ENCODE measurements at places on chromosomes 12 and 14. TPM values are rescaled to one million over a fixed set of nuclear protein-coding genes. Genes with fewer than 3 reads are reported as not detected.

Gene COCH
- total RNA-seq: 0.60 TPM

DNA sequence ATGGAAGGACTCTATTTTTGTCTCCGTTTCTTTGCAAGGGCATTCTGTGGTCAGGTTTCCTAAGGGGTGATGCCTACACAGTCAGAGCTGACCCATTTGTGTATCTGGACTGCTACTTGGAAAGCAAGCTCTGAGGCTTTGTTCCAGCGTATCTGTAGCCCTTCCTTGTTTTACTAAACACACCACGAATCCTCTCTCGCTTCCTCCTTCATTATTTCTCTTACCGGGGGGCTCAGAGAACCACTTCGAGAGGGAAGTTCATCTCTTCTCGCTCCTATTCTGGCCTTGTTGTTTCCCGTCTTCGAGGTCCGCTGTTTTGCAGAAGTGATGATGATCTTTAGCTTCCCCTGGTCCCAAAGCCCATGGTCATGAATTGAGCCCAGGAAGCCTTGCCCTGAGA lies 164.7 kb downstream of the SSPN start:
- no peak overlapping the region for H3K27ac ChIP-seq
- no peak for DNase-seq
- H3K36me3 ChIP-seq: no peaks in the 10 kb centered on the region
- no peaks in the 10 kb centered on the region for H3K27me3 ChIP-seq
- H3K4me1 ChIP-seq: no peaks in the 10 kb centered on the region

- H3K4me1 ChIP-seq: peaks cover 73% of the 10 kb centered on the region
- no peaks in the 10 kb centered on the region for H3K27me3 ChIP-seq
- no peak overlapping the region for H3K4me3 ChIP-seq
- no peak for DNase-seq
Observed at GRCh38 chr12:2528001-2528400, 266.8 kb upstream of the FKBP4 start.

DNA sequence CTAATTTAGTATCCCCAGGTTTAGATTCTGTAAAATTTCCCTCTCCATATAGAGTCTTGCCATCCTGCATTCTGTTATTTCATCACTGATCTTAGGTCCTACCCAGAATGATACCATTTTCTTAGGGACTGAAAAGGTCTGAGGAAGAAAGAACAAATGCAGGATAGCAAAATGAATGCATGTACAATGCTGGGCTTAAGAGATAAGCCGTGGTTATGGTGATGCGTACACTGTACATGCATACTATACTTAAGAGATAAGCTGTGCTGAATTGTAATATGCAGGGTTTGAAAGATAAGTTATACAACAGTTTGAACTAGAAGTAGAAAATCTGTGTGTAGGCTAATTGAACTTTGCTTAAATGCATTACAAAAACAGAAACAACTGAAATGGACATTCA lies 416.2 kb downstream of the C12orf50 start:
- no peaks in the 10 kb centered on the region for H3K4me1 ChIP-seq
- H3K36me3 ChIP-seq: no peaks in the 10 kb centered on the region
- no peak for DNase-seq
- no peak overlapping the region for H3K27ac ChIP-seq
- no peak overlapping the region for H3K4me3 ChIP-seq

DNA sequence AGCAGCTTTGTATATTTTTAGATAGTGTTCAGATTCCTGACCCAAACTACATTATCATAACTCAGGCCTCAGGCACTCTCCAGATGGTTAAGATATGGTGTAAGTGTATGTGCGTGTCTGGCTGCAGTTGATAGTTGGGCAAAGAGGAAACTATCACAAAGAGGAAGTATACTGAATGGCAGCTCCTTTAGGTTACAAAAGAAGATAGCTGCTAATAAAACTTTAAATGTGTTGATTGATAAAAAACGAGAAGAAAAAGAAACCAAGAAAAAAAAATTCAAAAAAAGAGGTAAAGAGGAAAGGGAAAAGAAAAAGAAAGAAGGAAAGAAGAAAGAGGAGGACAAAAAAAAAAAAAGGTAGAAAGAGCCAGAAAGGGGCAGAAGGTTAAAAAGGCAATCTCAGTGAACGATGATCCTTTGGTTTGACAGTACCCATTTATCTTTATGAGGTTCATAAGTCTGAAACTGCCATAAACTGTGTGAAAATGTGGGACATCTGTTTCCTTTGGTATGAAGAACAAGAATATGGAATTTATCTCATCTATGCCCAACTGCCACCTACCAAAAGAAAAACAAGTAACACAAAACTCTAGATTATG lies 42.2 kb downstream of the TAOK3 start:
- peaks cover 40% of the 10 kb centered on the region for H3K4me1 ChIP-seq
- H3K36me3 ChIP-seq: peaks cover 5% of the 10 kb centered on the region
- no peaks in the 10 kb centered on the region for H3K27me3 ChIP-seq

GRCh38 chr14:32397861-32398640 lies 69.0 kb downstream of the AKAP6 start:
- H3K4me3 ChIP-seq: no peak overlapping the region
- H3K27me3 ChIP-seq: no peaks in the 10 kb centered on the region
- no peaks in the 10 kb centered on the region for H3K36me3 ChIP-seq
- DNase-seq: no peak

Gene MYBPC1
- total RNA-seq: 7.3 TPM

Gene HOXC10
- total RNA-seq: not detected

- DNase-seq: no peak
- peaks cover 70% of the 10 kb centered on the region for H3K27me3 ChIP-seq
- no peaks in the 10 kb centered on the region for H3K36me3 ChIP-seq
- H3K27ac ChIP-seq: no peak overlapping the region
- H3K4me3 ChIP-seq: no peak overlapping the region
Observed at GRCh38 chr14:104473649-104474494, 105.7 kb upstream of the C14orf180 start.

- H3K4me1 ChIP-seq: peaks cover 37% of the 10 kb centered on the region
- no peaks in the 10 kb centered on the region for H3K27me3 ChIP-seq
- no peaks in the 10 kb centered on the region for H3K36me3 ChIP-seq
- DNase-seq: no peak
- no peak overlapping the region for H3K4me3 ChIP-seq
Observed at GRCh38 chr12:67926063-67926462, 63.2 kb upstream of the IFNG-AS1 start.

DNA sequence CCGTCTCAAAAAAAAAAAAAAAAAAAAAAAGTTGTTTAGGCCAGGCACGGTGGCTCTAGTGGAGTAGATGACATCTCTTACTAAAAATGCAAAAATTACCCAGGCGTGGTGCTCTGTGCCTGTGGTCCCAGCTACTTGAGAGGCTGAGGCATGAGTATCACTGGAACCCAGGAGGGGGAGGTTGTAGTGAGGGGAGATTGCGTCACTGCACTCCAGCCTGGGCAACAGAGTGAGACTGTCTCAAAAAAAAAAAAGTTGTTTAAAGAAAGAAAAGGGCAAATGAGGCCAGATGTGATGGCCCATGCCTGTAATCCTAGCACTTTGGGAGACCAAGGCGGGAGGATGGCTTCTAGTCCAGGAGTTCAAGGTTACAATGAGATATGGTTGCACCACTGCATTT lies 36.6 kb upstream of the SPPL3 start:
- no peaks in the 10 kb centered on the region for H3K4me1 ChIP-seq
- peaks cover 22% of the 10 kb centered on the region for H3K27me3 ChIP-seq
- H3K4me3 ChIP-seq: no peak overlapping the region

- H3K27me3 ChIP-seq: no peaks in the 10 kb centered on the region
- H3K36me3 ChIP-seq: no peaks in the 10 kb centered on the region
- peaks cover 75% of the 10 kb centered on the region for H3K4me1 ChIP-seq
- H3K27ac ChIP-seq: no peak overlapping the region
Observed at GRCh38 chr12:122846622-122847515, 11.6 kb downstream of the HIP1R start.

DNA sequence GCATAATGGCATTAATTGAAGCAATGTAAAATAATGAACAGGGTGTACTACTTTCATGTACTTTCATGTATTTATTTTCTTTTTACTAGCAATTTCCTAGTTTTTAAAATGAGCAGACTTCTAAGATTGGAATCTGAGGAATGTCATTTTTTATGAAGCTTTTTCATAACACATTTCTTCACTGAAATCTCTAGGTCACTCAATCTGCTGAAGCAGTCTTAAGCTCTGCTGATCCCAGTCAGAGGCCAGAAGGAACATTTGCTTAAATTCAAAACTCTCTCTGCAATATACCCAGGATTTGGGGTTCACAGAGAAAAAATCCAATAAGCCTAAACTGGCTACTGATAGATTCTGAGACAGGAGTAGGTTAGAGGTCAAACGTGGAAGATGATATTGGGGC lies 73.6 kb upstream of the CNTN1 start:
- H3K4me1 ChIP-seq: no peaks in the 10 kb centered on the region
- H3K27ac ChIP-seq: no peak overlapping the region
- H3K36me3 ChIP-seq: no peaks in the 10 kb centered on the region
- H3K27me3 ChIP-seq: peaks cover 5% of the 10 kb centered on the region

GRCh38 chr14:89401241-89401640 lies 15.8 kb downstream of the FOXN3 start:
- H3K4me3 ChIP-seq: no peak overlapping the region
- DNase-seq: no peak
- H3K36me3 ChIP-seq: peaks cover 17% of the 10 kb centered on the region
- peaks cover 78% of the 10 kb centered on the region for H3K4me1 ChIP-seq

DNA sequence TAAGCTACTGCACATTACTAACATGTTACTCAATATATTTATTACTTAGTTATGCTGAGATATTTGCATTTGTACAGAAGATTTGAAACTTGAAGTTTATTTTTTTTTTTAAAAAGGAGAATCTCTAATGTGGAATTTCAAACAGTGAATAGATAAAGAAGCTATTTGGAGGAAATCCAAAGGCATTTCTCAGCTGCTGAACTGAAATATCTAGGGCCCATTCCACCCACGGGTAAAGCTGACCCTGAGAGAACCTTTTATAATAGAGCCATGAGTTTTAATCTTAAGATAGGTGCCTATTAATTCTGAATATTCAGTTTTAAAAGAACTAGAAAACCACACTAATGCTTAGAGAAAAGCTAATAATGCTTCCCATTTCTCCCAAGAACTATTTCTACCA lies 225.4 kb upstream of the CAND1 start:
- H3K4me1 ChIP-seq: peaks cover 9% of the 10 kb centered on the region
- H3K36me3 ChIP-seq: no peaks in the 10 kb centered on the region
- no peak for DNase-seq
- H3K27me3 ChIP-seq: peaks cover 5% of the 10 kb centered on the region

Data from left ventricle myocardium inferior (tissue), 1 donor.